T-helper 1 cell (primary cell): ENCODE measurements at places on chromosomes 7 and 10.

DNA sequence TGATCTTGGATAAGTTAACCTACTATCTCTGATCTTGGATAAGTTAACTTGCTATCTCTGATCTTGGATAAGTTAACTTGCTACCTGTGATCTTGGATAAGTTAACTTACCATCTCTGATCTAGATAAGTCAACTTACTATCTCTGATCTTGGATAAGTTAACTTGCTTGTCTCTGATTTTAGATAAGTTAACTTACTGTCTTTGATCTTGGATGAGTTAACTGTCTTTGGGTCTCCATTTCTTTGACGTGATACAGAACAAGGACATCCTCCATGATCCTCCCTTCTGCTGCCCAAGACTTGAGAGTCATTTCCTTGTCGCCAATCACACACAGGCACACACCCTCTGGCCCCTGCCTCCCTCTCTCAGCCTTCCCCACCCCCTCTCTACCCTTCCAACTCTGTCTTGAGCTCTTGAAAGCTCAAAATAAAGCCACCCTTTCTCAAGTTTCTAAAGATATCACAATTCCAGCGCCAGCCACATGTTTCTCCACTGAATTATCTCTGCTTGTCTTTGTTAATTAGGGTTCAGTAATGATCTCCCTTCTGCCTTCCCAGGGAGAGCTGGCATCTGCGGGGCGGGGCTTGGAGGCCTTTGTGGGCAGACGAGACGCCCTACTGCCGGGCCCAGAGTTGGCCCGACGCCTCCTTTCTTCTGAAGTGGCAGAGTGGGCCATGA lies 85.1 kb upstream of the GTF2I start:
- DNase-seq = no peak

- no peak for DNase-seq
These were observed 21.6 kb upstream of the TSPAN33 start for GRCh38 chr7:129122751-129123509.

- DNase-seq = no peak
These were observed 37.3 kb downstream of the AGBL3 start for GRCh38 chr7:135023622-135024021.

- DNase-seq = no peak
These were observed 126.0 kb downstream of the SGMS1 start for GRCh38 chr10:50497758-50498157.

DNA sequence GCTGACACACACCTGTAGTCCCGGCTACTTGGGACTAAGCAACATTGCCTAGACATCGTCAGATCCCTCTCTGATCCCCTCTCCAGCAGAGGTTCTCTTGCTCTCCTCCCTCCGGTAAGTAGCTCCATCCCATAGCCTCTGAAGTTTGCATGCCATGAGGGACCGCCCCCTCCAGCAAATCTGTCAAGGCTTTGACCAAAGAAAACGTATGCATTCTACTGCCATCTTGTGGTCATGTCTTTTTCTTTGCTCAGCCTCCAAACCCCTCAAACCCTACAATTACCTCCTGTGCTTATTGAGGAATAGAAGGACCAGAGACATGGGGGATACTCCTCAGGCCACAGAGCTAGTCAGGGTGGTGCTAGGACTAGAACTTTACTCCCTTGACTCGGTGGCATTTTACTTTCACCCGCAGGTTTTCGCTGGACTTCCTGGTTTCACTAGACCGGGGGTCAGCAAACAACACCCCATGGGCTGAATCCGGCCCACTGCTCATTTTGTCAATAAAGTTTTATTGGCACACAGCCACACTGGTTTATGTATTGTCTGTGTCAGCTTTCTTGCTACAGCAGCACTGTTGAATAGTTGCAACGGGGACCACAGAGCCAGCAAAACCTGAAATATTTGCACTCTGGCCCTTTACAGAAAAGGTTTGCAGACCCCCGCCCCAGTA lies 202.6 kb upstream of the FOXK1 start:
- DNase-seq = no peak

DNA sequence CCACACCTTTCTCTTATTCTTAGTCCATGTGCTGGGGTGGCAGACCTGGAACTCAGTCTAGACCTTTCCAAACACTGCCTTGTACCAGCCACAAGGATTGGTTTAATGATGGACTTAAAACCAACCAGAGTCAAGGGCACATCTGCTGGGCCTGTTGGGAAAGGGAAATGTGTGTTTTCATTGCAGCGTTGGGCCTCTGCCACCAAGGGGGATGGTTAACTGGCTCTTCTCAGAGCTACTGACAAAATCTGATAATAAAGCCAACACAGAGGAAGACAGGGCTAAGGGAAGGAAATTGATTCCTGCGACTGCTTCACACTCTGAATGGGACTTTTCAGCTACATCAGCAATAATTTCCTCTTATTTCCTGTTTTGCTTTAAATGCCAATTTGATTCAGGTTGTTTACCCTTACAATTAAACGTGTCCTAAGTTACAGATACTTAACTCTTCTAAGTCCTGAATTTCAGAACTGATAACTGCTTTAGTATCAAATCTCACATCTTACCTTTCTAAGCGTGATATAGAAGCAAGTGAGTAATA lies 68.4 kb upstream of the MALRD1 start:
- no peak for DNase-seq

GRCh38 chr10:132113206-132113605 lies 47.5 kb downstream of the JAKMIP3 start:
- DNase-seq = no peak
